ENCODE measurements at places on chromosomes 6 and 20.

DNA sequence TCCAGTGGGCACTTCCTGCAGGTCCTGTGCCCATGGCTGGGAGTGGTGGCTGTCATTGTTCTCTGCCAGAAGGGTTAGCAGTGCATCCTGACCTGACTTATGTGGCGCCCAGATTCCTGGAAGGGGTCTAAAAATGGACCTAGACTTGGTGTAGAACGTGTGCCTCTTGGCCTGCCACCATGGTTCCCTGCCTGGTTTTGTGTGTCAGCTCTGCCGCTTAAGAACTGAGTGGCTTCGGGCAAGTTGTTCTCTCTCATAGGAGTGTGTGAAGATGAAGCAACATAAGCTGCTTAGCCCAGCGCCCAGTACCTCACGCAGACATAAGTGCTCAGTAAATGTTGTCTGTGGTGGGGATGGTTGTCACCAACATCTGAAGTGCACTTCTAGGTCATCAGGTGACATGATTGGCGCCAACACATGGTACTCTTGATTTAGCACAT lies 52.1 kb downstream of the PTPN1 start:
- no peak for DNase-seq

DNA sequence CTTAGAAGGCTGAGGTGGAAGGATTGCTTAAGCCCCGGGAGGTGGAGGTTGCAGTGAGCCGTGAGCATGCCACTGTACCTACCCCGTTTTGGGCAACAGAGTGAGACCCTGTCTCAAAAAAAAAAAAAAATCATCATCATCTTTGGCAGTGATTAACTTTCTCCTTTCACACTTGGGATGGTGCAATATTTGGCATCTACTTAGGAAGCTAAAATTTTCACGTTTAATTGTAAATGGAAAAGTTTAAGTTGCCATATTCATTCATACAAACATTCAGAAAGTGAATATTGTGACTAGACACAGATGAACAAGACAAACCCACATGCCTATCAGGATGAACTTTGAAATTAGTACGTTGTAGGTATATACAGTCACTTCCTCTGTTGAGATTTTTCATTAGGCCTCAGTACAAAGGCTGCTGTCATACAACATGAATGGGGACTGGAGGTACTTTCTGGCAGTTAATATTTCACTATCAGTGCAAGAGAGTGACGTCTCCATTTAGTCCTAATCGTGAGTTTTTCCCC lies 10.3 kb downstream of the TOP1 start:
- no peak for DNase-seq

DNA sequence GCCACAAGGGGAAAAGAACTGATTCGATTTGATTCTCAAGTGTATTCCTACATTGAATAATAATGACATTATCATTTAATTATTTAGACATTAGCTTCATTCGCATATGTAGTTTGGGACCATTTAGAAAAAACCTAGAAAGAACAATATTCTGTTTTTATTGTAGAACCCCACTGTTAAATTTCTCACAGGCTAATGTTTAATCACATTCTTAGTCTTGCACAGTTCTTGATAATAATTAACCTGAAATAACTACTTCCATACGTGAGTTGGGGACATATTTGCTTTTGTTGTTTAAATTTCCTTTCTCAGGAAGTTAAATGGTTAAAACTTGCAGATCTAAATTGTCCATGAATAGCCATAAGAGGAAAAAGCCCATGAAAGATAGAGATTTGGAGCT lies 275.2 kb downstream of the TFAP2B start:
- no peak for DNase-seq

DNA sequence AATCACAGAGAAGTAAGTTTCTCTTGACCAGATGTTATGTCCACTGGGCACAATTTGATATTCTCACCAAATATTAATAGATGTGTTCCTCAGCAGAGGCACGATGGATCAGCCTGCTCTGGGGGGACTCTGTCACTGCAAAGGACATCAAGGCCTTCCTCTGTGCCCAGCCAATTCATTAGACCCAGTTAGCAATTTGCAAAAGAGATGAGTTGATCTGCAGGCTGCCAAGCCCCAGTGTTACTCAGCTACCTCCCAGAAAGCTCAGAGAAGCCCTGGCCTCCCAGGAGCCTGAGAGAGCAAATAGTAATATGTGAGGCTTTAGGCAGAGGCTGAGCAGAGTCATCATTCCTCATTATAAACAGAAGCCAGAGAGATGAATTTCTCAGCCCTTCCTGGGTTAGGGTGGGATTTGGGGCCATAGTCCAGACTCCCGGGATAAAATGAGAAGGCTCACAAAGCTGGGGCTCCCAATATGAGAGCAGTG lies 54.2 kb downstream of the ZNF831 start:
- DNase-seq, result no peak

DNA sequence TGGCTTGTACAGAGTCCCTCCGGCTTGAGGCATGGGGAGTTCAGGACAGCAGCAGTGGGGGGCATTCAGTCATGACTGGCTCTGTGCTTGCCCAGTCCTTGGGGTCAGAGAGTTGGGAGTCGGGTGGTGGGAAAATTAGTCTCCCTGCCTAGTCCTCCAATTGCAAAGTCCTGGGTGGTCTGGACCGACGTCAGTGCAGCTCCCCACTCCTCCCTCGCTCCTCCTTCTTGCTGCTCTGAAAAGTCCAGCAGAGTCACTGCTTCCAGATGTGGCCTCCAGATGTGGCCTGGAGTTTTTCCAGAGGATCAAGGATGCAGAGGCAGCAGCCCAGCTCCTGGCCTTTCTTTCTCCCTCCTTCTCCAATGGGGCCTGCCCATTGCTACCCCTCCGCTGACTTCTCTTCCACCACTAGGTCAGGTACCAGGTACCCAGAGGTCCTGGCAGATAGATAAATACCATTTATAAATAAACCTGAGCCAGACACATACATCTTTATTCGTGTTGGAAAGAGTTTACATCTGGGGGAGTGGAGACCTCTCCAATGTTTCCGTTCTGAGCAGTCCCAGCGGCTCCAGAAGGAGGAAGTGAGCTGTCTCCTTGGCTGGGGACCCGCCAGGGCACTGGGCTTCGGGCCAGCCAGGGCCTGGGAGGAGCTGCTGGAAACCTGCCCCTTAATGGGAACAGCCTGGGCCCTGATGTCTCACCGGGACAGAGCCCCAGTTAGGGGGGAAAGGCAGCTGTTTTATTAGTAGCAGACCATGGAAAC lies 49.0 kb upstream of the RNF24 start:
- no peak for DNase-seq

- no peak for DNase-seq
These were observed 101.8 kb upstream of the NHSL1 start for GRCh38 chr6:138601128-138601527.

DNA sequence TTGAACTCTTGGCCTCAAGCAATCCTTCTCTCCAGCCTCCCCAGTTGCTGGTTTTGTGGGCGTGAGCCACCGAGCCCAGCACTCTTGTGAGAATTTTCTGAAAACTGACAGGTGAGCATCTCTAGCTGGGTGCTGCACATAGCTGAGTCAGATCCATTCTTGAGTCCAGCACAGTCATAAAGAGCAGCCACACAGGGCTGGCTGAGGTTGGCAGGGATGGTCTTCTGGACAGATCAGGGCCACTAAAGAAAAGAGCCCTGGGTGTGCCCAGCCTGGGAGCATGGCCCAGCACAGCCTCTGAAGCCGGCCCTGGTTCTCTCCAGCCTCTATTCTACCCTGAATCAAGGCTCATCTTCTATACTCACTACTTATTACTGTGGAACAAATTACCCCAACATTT lies 11.5 kb downstream of the DLGAP4 start:
- no peak for DNase-seq

DNA sequence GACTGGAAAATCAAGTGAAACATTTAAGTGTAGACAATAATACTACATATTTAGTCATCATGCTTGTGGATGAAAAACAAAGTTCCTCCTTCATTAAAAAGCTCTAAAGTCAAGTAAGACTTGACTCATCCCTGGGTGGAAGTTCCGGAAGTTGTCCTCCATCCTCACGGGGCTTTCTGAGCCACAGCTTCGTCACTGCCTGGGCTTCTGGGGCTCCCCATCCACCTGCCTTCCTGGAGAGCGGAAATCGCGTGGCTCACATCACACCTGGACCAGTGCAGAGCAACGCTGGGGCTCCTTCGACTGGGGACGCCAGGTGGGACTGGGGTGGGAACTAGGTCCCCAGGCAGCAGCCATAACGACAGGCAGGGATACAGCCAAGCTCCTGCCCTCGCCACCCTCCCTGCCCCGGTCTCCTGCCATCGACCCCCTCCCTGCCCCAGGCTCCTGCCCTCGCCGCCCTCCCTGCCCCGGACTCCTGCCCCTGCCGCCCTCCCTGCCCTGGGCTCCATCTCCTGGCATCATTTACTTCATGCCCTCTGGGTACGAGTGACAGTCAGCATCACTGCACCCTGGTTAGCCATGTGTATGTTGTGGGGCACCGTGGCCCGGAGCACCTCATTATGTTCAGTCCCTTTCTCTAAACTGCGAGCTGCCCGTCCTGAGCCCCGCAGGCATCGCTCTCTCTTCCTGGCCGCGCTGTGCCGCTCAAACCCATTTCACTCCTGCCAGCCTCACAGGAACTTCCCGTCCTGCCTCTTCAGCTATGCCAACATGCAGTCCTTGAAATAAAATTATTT lies 12.9 kb downstream of the THBS2 start:
- no peak for DNase-seq

GRCh38 chr6:1235825-1236224 lies 76.1 kb upstream of the FOXQ1 start:
- DNase-seq, result no peak

GRCh38 chr6:148771896-148772554 lies 25.2 kb downstream of the UST start:
- no peak for DNase-seq

- no peak for DNase-seq
These were observed 12.4 kb upstream of the DEK start for GRCh38 chr6:18276610-18277236.

DNA sequence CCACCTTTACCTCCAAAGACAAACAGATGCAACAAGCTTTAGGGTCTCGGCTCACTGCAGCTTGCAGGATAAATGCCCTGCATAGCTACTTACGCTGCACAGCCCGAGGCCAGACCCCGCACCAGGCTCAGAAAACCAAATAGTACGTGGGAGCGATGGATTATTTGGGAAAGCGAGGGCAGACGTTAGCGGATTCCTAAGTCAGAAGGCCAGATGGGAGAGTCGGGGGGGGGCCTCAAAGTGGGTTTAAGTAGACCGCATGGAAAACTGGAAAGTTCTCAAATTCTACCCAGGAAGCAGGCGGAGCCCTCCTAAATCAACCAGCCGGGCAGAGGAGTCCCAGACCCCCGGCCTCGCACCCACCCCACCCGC lies 382 bp downstream of the SFT2D1 start:
- DNase-seq, result no peak

GRCh38 chr6:29461021-29461814 lies 4.3 kb downstream of the OR2H1 start:
- no peak for DNase-seq

GRCh38 chr20:33005132-33005566 lies 916 bp upstream of the SUN5 start:
- DNase-seq, result no peak

DNA sequence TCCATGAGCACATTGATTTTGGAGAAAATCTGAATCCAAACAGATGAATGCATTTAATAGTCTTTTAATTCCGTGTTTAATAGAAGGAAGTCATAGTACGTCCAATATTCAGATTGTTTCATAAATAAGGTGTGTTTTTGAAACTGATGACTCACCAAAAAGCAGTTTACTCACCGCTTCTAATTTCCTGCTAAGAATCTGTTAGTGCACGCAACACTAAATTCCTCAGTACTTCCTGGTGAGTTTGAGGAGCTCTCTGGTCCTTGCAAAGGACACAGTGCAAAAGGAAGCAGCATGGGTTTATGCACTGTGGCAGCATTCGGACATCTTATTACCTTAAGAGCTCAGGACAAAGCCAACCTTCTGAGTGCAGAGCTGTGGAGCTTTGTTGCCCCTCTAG lies 2.3 kb upstream of the ADGRF1 start:
- DNase-seq, result no peak

- no peak for DNase-seq
These were observed 63.5 kb downstream of the JAG1 start for GRCh38 chr20:10610251-10610650.

DNA sequence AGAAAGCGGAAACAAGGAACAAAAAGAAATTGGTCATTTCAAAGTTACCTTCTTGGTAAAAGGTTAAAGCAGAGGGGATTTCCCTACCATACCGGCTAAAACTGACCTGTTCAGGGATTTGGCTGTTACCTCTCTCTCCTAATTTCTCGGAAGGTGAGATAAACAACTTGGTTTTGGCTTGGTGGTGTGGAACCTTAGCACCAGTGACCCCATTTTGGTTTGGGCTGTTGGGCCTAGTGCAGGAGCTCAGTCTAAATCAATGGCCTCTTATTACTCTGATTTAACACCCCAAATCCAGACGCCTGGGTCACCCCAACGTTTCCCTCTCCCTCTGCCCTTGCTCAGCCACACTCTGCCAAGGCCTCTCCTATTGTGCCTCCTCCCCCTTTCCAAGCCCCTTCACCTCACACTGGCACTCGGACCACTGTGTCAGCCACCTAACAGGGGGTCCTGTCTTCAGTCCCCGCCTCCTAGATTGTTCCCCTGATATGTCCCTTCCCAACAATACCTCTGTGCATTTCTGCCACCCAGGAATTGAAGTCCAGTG lies 8.3 kb downstream of the NCR2 start:
- DNase-seq, result no peak

GRCh38 chr6:130202782-130203181 lies 20.0 kb downstream of the SAMD3 start:
- no peak for DNase-seq

GRCh38 chr6:7401075-7401474 lies 11.5 kb downstream of the RIOK1 start:
- DNase-seq, result no peak

DNA sequence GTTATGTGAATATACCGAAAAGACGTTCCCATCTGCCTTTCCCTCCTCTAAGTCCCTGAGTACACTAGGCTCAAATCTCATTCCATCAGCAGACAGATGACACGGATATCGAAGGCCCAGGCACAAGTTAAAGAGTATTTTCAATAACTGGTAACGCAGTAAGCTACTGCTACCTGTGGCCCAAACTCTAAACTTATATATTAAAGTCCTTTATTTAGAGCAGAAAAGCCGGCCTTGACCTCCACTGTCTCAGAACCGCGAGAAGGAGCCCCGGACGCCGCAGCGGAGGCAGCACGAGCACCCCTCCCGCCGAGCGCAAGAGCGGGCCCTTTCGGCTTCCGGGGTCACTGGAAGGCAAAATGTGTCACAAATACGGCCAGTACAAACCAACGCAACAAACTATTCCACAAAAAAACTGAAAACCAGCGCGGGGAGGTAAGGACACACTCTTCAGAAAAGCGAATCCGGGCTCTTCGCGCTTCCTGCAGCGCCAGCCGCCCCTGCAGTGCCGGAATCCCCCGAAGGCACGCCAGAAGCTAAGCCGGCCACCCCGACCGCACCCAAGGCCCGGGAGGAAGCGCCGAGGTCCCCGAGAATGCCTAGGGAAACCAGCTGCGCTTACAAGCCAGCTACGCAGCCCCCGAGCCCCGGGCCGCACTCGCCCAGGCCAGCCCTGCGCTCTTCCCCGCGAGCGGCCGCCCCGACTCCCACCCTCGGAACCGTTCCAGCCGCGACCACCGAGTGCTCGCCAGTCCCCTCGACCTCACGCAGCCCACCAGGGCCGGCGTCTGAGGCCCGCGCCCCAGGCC lies 681 bp downstream of the DIDO1 start:
- peak; percentile 43 for DNase-seq
